Amygdala (tissue), 56 donors: ENCODE measurements at places on chromosomes 12 and 14.

GRCh38 chr14:92224358-92224954, 98.5 kb upstream of the SLC24A4 start:
- DNase-seq: no peak

DNA sequence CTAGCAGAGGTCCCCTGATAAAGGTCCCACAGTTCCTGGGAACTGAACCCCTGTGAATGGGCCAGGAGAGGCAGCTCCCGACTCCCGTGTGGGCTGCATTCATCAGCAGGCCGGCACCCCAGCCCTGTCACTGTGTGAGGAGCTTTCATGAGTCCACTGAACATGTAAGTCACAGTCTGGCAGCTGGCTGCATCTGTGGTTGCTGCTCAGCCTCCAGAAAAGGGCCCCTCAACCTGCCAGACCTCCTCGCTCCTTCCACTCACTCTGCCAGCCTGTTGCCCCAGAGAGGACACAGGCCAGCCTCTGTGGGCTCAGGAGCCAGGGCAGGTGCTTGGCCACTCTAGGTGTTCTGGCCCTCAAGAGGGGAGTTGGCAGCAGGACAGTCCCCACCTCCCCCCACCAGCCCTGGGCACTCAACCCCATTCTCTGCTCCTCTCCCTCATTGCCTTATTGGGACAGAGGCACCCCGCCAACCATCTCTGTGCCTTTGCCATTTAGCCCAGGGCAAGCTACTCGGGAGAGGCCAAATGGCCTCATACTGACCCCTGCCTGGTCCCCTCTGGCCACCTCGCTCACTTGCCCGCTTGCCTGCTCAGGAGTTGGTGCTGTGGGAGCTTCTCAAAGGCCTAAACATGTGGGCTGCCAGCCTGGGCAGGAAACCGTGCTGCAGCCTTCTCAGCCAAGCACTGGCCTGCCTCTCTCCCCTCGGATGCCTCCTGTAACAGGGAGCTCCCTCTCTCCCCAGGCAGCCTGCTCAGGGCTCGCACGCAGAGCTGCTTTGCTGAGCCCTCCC, 1.9 kb downstream of the RTL1 start:
- DNase-seq: no peak

DNA sequence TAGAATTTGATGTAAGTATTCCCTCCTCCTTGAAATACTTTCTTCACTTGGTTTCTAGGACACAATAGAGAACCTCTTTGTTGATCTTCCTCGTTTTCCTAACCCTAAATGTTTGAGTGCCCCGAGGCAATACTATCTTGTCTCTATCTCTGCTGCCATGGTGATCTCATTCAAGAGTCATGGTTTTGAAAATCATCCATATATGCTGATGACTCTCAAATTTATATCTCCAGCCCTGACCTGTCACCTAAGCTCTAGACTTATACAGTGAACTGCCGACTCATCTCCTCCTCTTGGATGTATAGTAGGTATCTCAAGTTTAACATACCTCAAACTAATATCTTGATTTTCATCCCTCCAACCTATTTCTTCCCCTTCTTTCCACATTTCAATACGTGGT, 71.4 kb downstream of the RIC8B start:
- DNase-seq: no peak

- no peak for DNase-seq
Observed at GRCh38 chr12:66640691-66641460, 38.0 kb downstream of the GRIP1 start.

DNA sequence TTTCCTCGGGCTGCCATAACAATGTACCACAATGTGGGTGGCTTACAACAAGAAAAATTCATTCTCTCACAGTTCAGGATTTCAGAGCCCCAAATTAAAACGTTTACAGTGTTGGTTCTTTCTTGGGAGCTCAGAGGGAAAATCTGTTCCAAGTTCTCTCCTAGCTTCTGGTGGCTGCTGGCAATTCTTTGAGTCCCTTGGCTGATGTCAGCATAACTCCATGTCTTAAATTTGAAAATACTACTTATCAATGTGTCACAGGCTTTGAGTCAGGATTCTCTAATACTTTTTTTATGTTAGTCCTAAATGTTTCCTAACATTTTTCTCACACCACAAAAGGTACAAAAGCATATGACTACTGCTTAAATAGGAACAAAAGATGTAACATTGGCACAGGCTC, 198.4 kb upstream of the ATXN7L3B start:
- no peak for DNase-seq

DNA sequence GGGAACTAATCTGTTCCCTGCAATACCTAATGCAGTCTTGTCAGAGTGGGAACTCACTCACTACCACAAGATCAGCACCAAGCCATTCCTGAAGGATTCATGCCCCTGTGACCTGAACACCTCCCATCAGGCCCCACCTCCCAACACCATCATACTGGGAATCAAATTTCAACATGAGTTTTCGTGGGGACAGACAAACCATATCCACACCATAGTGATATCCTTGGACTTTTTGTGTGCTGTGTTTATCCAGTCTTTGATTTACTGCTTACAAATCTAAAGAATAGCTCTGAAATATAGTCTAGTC, 243.5 kb downstream of the FBXL14 start:
- DNase-seq: no peak

- no peak for DNase-seq
Observed at GRCh38 chr14:77344377-77344996, 23.7 kb downstream of the GSTZ1 start.

- no peak for DNase-seq
Observed at GRCh38 chr12:122855928-122856831, 20.9 kb downstream of the HIP1R start.

GRCh38 chr14:73788701-73789551, 62.7 kb upstream of the PTGR2 start:
- DNase-seq: no peak

- peak; percentile 19 for DNase-seq
Observed at GRCh38 chr12:89349814-89350213, 2.5 kb downstream of the DUSP6 start.

DNA sequence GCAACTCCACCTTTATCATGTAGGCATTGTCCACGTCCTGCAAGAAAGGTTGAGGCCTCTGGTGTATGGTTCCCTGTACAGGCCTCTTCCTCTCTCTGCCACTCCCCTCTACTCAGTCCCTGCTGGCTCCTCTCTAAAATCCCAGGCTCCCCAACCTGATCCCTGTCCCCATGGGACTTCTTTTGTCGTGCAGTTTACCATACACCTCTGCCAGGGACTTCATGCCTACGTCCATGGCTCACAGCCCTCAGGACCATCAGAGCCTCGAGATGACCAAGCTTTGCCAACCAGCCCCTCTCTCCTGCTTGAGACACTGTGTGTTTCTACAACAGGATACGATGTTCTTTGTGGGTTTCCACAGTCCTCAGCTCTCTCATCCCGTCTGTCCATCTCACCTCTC, 2.9 kb downstream of the KRT2 start:
- DNase-seq: no peak

DNA sequence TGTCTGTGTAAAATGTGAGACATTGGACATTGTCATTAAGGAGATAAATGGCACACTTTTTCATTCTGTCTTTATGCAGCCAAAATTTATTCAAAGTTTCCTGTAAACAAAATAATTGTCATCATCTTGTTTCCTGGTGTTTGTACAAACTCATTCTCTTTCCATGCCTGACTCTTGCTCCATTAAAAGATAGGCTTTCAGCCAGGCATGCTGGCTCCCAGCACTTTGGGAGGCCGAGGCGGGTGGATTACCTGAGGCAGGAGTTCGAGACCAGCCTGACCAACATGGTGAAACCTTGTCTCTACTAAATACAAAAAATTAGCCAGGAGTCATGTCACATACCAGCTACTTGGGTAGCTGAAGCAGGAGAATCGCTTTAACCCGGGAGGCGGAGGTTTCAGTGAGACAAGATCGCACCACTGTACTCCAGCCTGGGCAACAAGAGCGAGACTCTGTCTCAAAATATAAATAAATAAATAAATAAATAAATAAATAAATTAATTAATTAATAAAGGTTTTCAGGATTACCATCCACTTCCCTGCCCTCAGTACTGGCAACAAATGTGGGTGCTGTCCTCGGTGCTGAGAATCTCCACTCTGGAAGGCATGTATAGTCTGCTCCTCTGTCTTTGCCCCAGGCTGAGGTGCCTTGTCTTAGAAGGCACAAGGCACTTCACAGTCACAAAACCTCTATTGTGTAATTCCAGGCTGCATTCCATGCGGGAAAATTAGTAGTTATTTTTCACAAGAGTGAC, 83.2 kb downstream of the PAH start:
- no peak for DNase-seq

GRCh38 chr14:63745272-63745671, 17.4 kb upstream of the SGPP1 start:
- no peak for DNase-seq

GRCh38 chr14:102768223-102769048, 8.8 kb upstream of the TRAF3 start:
- no peak for DNase-seq

GRCh38 chr12:19648591-19648990, 209.3 kb downstream of the AEBP2 start:
- DNase-seq: no peak

DNA sequence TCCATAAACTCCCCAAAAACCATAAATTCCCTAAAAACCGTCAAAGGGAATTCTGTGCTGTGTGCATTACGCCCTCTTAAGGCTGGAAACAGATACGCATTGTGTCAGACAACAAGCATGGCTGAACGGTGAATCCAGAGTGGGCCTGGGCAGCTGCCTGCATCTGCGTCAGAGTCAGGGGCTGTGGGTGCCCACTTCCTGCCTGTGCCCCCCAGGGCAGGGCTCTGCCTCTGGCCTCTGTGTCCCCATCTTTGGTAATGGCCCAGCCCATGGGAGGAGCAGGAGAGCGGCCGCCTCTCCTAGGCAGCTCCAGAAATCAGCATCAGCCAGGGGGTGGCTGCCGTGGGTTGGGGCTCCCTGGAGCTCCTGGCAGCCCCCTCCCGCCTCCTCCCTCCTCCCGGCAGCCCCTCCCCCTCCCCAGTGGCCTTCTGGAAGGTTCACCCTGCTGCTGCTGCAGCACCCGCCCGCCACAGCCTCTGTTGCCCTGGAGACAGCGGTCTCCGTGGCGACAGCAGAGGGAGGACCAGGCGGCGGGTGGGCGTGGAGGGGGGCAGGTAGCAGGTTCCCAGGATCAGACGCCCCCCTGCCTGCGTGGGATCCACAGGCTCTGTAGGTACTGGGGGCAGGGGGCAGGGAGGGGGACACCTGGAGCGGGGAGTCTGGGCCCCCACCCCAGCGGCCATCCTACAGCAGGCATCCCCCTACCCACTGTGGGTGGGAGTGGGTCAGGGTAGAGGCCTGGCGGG, 5.9 kb downstream of the MMP17 start:
- DNase-seq: peak; percentile 66

- DNase-seq: no peak
Observed at GRCh38 chr12:67698672-67699581, 50.4 kb downstream of the DYRK2 start.

DNA sequence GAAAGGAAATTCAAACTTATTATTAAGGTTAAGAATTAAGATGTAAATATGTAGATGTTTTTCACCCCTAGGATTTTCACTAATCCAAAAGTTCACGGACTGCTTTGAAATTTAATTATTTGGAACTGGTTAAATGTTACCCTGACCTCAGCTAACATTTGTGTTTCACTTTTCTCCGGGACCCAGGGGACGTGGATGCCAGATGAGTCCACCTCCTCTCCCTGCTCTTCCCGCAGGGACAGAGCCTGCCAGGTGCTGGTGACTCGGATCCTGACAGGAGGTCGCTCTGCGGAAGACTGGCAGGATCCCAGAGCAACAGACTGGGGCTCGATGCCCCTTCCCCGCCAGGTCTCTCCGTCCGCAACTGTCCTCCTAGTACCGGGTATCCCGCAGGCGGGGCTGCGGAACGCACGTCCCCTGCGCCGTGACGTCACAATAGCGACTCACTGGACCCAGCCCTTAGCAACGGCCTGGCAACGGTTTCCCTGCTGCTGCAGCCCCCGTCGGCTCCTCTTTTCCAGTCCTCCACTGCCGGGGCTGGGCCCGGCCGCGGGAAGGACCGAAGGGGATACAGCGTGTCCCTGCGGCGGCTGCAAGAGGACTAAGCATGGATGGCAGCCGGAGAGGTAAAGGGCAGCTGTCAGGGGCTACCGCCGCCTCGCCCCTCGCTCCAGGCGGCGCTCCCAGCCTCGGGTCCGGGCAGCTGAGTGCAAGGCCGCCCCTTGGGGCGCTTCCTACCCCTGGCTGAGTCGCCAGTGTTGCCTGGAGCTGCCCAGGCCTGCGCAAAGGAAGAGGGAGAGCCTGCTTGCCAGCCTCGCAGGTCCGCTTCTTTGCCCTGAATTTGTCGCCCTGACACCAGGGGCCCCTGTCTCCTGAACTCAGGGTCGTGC, at the start of gene SPATA7:
TSS of gene SPATA7 (plus strand) at position 446 of the 890 bp plus-strand sequence. CDS start at position 608, 162 bp downstream.
- peak; percentile 94 for DNase-seq

DNA sequence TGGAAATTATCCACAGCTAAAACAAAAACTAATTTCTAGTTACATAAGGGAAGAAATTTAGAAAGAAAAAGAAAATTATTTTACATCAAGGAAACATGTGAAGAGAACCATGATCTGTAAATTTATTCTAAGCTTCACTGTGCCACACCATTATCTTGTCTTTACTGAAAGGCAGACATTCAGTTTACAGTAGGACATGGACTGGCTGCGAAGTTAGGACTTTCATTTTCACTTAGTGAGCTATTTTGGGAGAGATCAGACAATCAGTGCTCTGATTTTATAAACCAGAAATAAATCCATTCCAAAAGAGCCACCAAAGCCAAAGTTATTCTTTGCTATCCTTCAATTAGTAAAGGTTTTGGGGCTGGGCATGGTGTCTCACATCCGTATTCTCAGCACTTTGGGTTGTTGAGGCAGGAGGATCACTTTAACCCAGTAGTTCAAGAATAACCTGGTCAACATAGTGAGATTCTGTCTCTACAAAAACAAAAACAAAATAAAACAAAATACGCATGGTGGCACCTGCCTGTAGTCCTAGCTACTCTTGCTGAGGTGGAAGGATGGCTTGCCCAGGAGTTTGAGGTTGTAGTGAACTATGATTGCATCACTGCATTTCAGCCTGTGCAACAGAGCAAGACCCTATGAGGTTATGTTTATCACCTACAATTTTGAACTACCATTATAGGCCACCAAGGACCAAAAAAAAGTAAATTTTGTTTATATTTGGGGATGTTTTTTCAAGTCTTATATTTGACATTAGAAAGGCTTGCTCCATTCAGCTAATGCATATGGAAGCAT, 1084.8 kb upstream of the ATXN7L3B start:
- DNase-seq: no peak

GRCh38 chr14:95034788-95035187, 122.5 kb downstream of the DICER1 start:
- DNase-seq: no peak

- DNase-seq: no peak
Observed at GRCh38 chr14:30928462-30928861, 54.1 kb downstream of the COCH start.
